Esophagus mucosa (tissue), 1 donor: ENCODE measurements at places on chromosomes 1 and 21. TPM values are rescaled to one million over a fixed set of nuclear protein-coding genes. Genes with fewer than 3 reads are reported as not detected.

DNA sequence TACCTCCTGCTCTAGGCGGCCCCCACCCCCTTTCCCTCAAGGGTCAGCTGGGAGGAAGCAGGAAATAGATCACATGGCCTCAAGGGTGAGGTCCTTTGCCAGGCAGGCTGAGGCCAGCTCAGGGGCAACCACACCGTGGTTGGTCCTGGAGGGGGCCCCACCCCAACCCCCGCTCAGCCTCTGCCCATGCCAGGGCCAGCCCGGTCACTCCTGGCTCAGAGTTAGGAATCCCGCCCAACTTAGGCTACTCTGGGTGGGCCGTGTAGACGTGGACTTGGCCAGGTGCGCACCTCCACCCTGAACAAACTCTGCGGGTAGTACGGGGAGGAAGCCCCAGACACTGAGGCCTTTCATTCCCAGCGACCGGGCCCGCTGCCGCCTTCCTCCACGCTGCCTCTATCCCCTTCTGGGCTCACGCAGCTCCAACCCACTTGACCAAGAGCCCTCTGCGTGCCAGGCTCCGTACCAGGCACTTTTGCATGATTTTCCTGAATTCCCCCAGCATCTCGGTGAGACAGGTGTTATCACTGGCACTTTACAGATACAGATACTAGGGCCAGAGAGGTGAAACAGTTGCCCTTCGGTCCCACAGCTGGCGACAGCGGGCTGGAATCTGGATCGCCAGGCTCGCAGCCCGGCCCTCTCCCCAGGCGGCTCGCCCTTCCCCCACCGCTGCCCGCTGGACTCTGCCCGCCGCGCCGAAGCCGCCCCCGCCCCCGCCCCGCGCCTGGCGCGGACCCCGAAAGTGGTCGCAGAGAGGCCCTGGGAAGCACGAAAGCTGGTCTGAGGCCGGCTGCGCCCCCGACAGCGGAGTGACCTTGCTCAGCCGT lies 769 bp downstream of the GALE start:
- ATAC-seq = peak; percentile 74

GRCh38 chr1:203630697-203631096 lies 4.1 kb downstream of the ATP2B4 start:
- no peak for ATAC-seq

Gene ADORA1
- total RNA-seq = 0.28 TPM

DNA sequence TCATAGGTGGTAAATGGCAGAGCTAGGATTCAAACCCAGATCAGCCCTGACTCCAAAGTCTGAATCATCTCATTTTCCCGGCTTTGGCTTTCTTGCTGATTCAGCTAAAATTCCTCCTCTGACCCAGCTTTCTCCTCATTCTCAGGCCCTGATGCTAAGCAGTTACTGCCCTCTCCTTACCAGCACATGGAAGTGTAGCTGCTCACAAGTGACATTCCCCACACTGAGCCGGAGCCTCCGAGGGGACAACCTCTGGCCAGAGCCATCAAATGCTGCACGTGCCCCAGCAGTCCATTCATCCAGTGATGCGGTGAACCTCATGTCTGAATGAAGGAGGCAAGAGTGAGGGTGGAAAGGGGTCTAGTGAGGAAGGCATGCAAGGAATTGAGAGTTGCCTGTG lies 11.1 kb downstream of the ITGA10 start:
- ATAC-seq = no peak

DNA sequence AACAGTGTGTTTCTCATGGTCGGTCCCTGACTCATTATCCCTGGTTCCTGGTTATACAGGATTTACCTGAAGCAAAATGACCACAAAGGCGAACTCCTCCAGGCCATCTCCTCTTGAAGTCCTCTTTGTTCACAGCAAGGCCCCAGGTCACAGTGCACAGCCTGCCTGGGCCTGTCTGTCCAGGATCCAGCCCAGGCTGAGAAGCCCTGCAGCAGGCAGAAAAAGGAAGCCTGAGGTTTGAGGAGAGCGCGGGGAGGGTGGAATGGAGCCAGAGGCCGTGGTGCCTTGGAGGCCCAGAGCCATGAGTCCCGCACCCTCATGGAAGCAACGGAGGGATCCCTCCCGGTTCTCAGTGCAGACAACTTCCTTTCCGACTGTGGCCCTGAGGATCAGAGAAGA lies 136.8 kb upstream of the IRF2BP2 start:
- peak; percentile 92 for ATAC-seq

- ATAC-seq = no peak
Measured at GRCh38 chr1:71634159-71634558, 553.3 kb upstream of the ZRANB2 start.

GRCh38 chr1:200892958-200893357 lies 1.7 kb upstream of the INAVA start:
- ATAC-seq = no peak

DNA sequence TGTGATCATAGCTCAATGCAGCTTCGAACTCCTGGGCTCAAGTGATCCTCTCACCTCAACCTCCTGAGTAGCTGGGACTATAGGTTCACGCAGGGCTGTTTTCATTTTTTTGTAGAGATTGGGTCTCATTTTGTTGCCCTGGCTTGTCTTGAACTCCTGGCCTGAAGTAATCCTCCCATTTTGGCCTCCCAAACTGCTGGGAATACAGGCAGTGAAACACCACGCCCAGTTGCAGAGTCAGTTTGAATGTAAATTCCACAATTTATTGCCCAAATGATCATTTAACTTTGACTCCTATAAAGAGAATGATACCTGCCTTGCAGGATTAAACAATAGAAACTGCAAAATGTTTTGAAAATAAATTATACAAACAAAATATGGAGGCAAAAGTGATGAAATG lies 10.7 kb downstream of the GOLPH3L start:
- ATAC-seq = no peak

DNA sequence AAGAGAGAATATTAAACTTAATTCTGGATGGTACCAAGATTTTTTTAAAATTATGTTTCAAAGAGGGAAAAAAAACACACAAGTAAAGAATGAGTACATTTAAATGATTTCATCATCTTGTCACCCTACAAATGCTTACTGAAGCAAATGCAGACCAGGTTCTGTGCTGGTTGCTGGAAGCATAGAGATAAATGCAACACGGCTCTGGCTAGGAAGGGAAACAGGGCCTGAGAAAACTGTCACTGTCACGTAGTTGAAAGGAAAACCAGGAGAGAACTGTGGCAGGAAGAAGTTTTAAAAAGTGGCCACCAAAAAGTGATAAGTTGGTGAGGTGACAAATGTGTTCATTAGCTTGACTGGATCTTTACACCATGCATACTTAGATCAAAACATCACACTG lies 336.9 kb upstream of the NFIA start:
- ATAC-seq = no peak

GRCh38 chr1:12472798-12473551 lies 145.0 kb downstream of the DHRS3 start:
- ATAC-seq = peak; percentile 62

- no peak for ATAC-seq
Measured at GRCh38 chr21:31879911-31880310, 7.1 kb downstream of the HUNK start.

DNA sequence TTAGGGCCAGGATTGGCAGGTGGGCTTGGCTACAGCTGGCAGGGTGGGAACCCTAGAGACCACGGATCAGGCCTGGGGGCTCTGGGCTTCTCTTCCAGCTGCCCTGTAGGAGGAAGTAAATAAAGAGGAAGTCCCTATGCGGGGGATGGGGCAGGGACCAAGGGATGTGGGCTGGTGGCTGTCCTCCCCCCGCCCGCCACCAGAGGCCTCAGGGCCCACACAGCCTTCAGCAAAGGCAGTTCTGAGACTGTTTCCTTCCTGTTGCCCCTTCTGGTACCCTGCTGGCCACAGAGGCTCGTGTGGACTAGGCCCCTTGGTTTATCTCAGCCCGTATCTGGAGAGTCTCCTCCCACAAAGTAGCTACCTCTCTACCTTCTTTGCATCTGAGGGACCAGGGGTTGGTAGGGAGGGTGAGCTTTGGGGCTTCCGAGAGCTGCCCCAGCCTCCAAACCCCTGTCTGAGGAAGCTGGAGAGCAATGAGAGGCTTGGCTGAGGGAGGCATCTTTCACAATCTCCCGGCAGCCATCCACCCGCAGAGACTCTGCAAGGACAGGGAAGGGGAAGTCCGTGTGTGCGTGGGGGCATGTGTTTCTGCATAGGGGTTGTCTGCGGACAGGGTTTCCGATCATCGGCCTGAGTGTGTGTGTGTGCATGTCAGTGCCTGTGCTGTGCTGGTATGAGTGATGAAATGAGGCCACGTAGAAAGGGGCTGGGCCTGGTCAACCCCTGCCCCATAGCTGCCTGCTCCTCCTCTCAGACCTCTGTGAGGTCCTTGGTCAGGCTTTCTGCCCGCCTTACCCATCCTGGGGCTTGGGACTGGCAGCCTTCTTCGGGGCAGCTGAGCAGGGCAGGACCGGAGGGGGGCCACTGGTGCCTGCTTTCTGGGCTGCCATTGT lies 12.5 kb downstream of the RPS6KA1 start:
- peak; percentile 56 for ATAC-seq

DNA sequence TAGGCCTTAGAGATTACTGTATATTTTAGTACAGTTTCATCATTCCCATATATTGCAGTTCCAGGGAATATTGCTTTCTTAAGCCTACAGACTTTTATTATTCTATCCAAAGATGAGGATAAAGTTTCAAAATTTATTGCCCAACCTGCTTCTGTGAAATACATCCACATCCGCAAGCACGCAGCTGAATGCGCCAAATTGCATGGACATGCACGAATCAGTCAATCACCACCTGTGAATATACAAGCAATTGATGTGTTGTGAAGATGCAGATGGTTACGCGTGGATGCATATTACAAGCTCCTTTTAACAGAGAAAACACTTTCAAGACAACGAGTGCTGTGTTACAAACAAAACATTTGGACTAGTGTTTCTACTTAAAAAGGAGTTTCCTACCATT lies 577.8 kb upstream of the PLXNA2 start:
- ATAC-seq = no peak

- ATAC-seq = peak; percentile 84
Measured at GRCh38 chr1:17289721-17290120, 18.3 kb upstream of the PADI4 start.

GRCh38 chr1:119731060-119731459 lies 19.3 kb downstream of the PHGDH start:
- ATAC-seq = peak; percentile 91

- peak; percentile 91 for ATAC-seq
Measured at GRCh38 chr1:68111519-68112436, 61.4 kb upstream of the DIRAS3 start.

DNA sequence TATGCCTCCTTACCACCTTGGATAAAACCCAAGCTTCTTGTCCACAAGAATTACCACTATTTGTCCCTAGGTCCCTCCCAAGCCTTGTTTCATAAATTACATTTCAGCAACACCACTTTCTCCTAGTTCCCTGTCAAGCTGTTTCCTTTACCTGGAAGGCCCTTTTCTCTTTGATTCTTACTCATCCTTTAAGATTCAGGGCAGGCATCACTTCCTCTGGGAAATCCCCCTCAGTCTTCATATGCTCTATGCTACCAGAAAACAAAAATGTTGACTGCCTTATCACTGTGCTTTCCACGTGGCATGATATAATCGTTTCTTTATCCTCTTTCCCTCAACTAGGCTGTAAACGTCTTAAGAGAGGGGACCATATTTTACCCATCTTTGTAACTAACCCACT lies 102.7 kb downstream of the LYST start:
- no peak for ATAC-seq

- peak; percentile 86 for ATAC-seq
Measured at GRCh38 chr1:152225678-152226077, 1.7 kb upstream of the HRNR start.

Gene CLSTN1
- total RNA-seq = 121 TPM

GRCh38 chr1:14626869-14627607 lies 28.6 kb downstream of the KAZN start:
- peak; percentile 74 for ATAC-seq

Gene CCDC30
- total RNA-seq = 0.56 TPM

- ATAC-seq = no peak
Measured at GRCh38 chr1:50268049-50268448, 155.2 kb downstream of the DMRTA2 start.

Gene PYCR2
- total RNA-seq = 25.7 TPM

GRCh38 chr21:45950740-45951515 lies 30.6 kb upstream of the COL6A1 start:
- peak; percentile 62 for ATAC-seq

DNA sequence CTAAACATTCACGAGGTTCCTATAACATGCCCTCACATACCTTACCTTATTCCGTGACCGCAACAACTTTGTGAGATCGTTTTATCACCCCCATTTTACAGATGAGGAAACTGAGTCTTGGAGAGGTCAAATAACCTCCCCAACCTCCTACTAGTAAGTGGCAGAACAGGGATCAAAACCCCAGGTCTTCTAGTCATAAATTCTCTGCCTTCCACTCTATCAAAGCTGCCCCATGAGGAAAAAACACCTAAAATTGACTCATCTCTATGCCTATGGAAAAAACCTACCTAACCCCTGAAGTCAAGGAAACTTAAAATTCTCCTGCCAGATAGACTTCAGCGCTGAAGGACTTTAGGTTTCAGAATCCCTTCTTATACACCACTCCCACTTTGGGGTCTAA lies 69.5 kb upstream of the ERRFI1 start:
- no peak for ATAC-seq

Gene RNU1-4
- 6,387 TPM for total RNA-seq

GRCh38 chr1:244778344-244778743 lies 57.1 kb upstream of the COX20 start:
- ATAC-seq = peak; percentile 86

DNA sequence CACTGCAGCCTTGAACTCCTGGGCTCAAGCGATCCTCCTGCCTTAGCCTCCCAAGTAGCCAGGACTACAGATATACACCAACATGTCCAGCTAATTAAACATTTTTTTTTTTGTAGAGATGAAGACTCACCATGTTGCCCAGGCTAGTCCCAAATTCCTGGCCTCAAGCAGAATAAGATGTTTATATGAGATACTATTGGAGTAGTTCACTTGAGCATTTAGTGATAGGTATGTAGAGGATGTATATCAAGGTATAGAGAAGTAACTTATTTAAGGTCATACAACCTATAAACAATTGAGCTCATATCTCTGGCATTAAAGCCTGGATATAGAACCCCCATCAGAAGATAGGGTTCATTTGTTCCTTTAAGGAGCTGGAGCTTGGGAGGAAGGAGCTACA lies 4.6 kb upstream of the TMEM269 start:
- ATAC-seq = no peak

- ATAC-seq = no peak
Measured at GRCh38 chr21:24046829-24047443, 1560.3 kb downstream of the MRPL39 start.

DNA sequence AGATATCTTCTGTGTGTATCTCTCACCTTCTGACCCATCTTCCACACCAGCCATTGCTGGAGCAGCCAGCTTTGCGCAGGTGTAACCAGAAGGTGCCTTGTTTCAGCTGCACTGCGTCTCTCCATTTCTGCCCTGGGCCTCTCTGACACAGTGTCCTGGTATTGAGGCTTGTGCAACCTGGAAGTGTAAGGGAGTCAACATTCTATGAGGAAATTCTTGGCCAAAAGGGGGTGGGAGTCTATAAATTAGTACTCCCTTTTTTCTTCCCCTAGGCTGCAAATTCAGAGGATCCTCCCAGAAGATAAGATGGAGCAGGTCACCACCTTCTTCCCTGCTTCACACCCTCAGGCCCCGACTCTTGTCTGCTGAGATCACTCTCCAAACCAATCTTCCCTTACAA lies 109.1 kb downstream of the MRPS6 start:
- no peak for ATAC-seq
